ENCODE measurements at places on chromosomes 4 and X. TPM values are rescaled to one million over a fixed set of nuclear protein-coding genes. Genes with fewer than 3 reads are reported as not detected.

MSX1 gene
- total RNA-seq, result 5.0 TPM

PPARGC1A gene
- not detected for total RNA-seq

RHOXF1 gene
- not detected for total RNA-seq

SMAD1 gene
- total RNA-seq, result 93.5 TPM

PHF8 gene
- total RNA-seq, result 23.2 TPM

KLKB1 gene
- total RNA-seq, result not detected

NXF2B gene
- not detected for total RNA-seq

RIBC1 gene
- 0.42 TPM for total RNA-seq

FATE1 gene
- not detected for total RNA-seq

ADGRG2 gene
- total RNA-seq, result not detected

RAB28 gene
- 13.2 TPM for total RNA-seq

PLS3 gene
- total RNA-seq, result 329 TPM

CXorf49 gene
- not detected for total RNA-seq

ZFP92 gene
- 1.2 TPM for total RNA-seq

BMP3 gene
- total RNA-seq, result not detected

CLDN22 gene
- not detected for total RNA-seq

FAM193A gene
- 32.1 TPM for total RNA-seq

LINC00632 gene
- 12.7 TPM for total RNA-seq

P2RY10 gene
- total RNA-seq, result not detected

CENPVL1 gene
- total RNA-seq, result not detected

CLNK gene
- not detected for total RNA-seq

HTRA3 gene
- total RNA-seq, result 8.2 TPM

TSPAN6 gene
- 44.6 TPM for total RNA-seq

MAGEA1 gene
- total RNA-seq, result not detected

ARMCX2 gene
- 75.2 TPM for total RNA-seq

ASB12 gene
- not detected for total RNA-seq

SLITRK2 gene
- total RNA-seq, result not detected

PAK3 gene
- 0.16 TPM for total RNA-seq

TCEAL7 gene
- 10.5 TPM for total RNA-seq

TRIM61 gene
- total RNA-seq, result 0.22 TPM

ABLIM2 gene
- 0.30 TPM for total RNA-seq

SFRP2 gene
- not detected for total RNA-seq

BEX4 gene
- 30.3 TPM for total RNA-seq

CITED1 gene
- not detected for total RNA-seq

HDAC6 gene
- 65.7 TPM for total RNA-seq

ATP6AP2 gene
- total RNA-seq, result 84.6 TPM

MAD2L1 gene
- total RNA-seq, result 35.4 TPM

IL2 gene
- total RNA-seq, result not detected

RPS6KA6 gene
- 0.69 TPM for total RNA-seq

SH3RF1 gene
- 24.9 TPM for total RNA-seq

CXCL10 gene
- not detected for total RNA-seq

CORIN gene
- total RNA-seq, result 0.40 TPM

MAGEB2 gene
- total RNA-seq, result not detected

TRAPPC2 gene
- 14.1 TPM for total RNA-seq
